ENCODE measurements at places on chromosomes 11 and 22.
A peak's percentile ranks its signal among the peaks of the same experiment; 100 is the strongest.

GRCh38 chr22:19290400-19291217 lies 910 bp downstream of the CLTCL1 start:
- DNase-seq: no peak

- DNase-seq: no peak
These were observed 79.0 kb downstream of the MICAL3 start for GRCh38 chr22:17945156-17945887.

GRCh38 chr11:9250139-9250582 lies 15.0 kb downstream of the DENND5A start:
- DNase-seq: no peak

DNA sequence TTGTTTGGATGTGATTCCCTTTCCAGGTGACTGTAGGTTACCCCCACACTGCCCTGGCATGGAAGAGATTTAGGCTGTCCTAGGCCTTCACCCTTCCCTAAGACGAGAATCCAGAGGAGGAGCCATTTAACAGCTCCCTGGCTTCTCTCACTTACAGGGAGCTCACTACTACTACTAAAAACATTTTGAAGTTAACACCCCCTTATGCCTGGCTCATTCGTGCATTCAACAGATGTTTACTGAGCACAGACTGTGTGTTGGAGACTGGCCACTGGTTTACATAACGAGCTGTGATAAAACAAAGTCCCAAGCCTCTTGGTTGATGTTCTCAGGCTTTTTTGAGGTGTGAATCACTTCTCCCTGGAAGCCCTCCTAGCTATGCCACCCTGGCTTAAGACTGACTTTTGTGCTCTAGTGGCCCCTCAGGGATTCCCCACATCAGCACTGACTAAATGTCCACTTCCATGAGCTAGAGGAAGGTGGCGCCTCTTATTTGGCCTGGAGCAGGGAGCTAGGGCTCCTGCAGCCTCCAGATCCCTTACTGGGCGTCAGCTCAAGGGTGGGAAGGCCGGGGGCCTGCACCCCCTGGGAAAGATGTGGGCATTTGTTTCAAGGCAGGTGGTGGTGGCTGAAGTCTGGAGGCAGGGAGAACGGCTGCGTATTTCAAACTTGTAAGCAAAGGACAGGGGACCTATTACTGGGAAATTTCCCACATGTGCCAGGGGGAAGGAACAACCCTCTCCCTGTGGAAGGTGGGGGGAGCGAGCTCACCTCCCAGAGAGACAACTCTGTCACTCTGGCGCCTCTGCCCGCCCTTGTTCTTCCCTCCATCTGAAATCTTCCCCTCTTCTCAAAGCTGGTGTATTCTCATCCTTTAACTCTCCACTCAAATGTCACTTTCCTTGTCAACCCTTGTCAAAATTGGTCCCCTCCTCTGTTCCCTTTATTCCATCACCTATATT lies 19.4 kb upstream of the MALAT1 start:
- DNase-seq: no peak

GRCh38 chr11:11985016-11985715 lies 23.3 kb downstream of the DKK3 start:
- no peak for DNase-seq

GRCh38 chr11:72633068-72633467 lies 41.2 kb downstream of the PDE2A start:
- no peak for DNase-seq

- no peak for DNase-seq
These were observed 9.7 kb downstream of the CLMP start for GRCh38 chr11:123185326-123185725.

GRCh38 chr11:121733858-121734257 lies 281.1 kb upstream of the SORL1-AS1 start:
- DNase-seq: no peak

DNA sequence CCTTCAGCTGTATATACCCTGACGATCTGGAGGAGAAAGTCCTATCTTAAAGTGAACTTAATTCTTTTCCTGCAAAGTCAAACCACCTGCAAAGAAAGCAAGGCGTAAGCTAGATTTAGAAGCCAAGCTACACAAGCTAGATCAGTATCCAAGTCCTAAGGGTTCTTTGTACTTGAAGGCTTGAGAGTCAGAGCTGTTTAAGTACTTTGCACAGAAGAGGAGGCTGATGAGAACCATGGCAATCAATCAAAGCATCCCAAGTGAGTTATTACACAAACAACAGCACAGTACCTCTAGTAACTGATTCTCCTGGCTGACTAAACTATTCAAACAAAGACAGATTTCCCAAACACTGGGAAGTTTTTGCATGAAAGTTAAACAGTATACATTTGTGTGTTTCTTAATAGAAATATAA lies 1.9 kb downstream of the CDON start:
- DNase-seq: no peak

GRCh38 chr11:86483940-86484794 lies 109.5 kb downstream of the CCDC81 start:
- no peak for DNase-seq

GRCh38 chr11:75140269-75141138 lies 10.4 kb upstream of the SLCO2B1 start:
- peak; percentile 66 for DNase-seq

DNA sequence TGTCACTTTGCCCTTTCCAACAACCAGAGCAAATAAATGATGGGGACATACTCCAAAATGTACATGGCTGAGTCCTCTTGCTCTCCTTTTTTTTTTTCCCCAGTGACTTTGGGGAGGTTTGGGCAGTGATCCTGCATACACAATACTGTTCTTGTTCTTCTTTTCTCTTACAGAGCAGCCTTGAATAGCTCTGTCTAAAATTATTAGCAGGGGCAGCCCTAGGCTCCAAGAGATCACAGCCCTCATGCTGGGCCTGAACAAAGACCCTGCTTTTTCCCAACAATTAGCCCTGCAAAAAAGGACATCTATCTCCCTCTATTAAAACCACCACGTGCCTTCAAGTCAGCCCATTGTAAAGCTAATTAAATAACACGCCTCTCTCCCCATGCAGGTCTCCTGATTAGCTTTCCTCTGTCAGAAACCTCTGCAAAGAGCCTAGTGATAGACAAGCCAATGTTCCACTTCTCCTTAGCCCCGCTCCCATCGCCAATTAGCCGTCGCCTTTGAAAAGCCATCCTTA lies 54.7 kb downstream of the ETS1 start:
- DNase-seq: no peak

DNA sequence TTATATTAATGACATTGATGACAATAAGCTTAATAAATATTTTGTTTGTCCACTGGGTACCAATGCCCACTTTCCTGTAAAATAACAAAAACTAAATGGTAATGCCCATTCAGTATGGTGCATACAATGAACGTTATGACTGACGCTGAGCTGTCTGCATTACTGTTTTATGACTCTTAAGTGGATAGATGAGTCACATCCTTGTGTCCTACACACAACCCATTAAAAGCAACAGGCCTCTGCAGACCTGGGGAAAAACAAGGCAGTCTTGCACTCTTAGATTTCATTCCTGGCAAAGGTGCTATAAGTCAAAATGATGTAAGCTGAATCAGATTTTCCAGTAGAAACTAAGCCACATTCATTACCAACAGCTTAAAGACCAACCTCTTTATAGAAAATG lies 176.3 kb upstream of the TMEM45B start:
- DNase-seq: no peak

GRCh38 chr11:2103668-2104523 lies 35.3 kb downstream of the IGF2 start:
- DNase-seq: no peak

DNA sequence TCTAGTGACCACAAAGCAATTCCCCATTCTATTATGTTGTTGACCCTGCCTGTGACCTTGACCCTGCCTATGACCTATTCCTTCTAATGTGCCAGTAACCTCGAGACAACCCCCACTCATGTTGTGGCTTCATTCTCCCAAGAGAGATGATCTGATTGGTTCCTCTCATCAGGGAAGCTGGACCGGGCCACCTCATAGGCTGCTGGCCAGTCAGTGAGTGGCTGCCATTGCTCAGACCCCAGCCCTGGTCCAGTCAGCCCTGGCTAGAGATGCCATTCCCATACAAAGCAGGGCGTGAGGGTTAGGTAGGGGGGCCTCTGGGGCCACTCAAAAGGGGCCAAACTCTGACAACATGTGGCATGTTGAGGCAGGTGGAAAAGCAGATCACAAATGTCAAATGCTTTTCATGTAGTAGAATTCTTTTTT lies 11.9 kb downstream of the SLC29A2 start:
- no peak for DNase-seq

DNA sequence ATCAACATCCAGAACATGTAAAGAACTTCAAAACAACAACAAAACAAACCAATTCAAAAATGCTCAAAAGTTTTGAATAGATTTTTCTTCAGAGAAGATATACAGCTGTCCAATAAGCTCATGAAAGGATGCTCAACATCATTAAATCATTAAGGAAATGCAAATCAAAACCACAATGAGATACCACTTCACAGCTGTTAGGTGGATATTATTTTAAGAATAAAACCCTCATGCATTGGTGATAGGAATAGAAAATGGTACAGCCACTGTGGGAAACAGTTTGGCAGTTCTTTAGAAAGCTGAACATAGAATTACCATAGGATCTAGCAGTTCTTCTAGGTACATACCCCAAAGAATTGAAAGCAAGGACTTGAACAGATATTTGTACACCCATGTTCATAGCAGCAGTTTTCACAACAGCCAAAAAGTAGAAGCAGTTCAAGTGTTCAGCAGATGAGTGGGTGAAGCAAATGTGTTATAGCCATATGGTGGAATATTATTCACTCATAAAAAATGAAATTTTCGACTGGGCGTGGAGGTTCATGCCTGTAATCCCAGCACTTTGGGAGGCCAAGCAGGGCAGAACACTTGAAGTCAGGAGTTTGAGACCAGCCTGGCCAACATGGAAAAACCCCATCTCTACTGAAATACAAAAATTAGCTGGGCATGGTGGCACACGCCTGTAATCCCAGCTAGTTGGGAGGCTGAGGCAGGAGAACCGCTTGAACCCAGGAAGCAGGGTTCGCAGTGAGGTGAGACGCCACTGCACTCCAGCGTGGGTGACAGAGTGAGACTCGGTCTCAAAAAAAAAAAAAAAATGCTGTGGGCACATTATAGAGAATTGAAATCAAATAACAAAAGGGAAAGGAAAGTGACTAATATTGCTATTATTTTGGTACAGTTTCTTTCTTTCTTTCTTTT lies 42.9 kb downstream of the CBL start:
- no peak for DNase-seq

DNA sequence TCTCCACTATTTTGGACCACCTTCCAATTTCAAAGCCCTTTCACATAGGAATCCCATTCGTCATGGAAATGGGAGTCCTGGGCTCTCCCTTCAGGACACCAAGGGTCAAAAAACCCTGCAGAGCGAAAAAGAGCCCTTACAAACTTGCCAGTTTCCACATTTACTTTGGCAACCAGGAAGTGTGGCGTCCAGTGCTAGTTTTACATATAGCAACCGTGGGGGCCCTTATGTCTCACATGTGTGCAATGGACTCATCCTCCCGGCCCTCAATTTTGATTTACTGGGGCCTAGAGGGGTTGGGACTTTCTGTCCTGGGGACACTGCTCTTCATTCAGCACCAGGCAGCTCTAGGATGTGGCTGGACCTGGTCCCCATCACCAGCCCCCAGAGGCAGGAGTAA lies 33.7 kb downstream of the DAGLA start:
- DNase-seq: no peak

GRCh38 chr11:61349916-61350315 lies 11.8 kb downstream of the CYB561A3 start:
- DNase-seq: no peak

- DNase-seq: no peak
These were observed 15.5 kb downstream of the OR6Q1 start for GRCh38 chr11:58046231-58046630.

GRCh38 chr11:7899418-7899817 lies 31.6 kb downstream of the OR10A6 start:
- no peak for DNase-seq

- no peak for DNase-seq
These were observed 664 bp upstream of the ZC3H7B start for GRCh38 chr22:41300661-41301060.

GRCh38 chr22:43418079-43418825 lies 6.4 kb downstream of the MPPED1 start:
- DNase-seq: no peak

GRCh38 chr11:60951606-60951903 lies 421 bp downstream of the SLC15A3 start:
- DNase-seq: no peak

DNA sequence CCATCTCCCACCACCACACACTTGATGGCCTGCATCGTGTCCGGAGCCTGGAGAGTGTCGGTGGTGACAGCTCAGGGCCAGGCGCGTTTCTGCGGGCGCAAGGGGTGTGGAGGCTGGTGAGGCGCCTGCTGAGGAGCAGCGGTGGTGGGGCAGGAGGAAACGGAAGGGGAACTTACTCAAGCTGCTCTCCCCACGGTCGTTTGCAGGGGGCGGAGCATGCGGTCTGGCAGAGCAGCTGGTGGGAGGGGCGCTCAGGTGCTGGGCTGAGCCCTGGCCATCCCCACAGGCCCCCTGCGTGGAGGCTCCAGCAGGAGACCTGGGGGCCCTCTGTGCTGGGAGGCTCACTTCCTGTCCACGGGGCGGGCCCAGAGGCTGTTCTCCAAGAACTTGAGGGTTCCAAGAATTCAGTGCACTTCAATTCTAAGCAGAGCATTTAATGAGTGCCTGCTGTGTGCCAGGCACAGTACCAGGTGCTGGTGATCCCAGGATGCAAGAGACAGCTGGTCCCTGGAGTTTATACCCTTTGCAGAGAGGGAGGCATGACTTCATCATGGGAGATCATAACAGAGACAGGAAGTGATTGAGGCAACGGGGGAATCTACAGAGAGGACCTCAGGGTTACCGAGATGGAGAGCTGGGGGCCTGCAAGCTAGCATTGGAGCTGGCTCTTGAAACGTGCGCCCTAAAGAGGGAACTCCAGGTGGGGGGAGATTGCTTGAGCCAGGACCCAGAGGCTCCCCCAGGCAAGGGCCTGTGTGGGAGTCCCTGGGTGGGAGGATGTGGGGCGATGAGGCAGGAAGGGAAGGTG lies at the start of gene RAC2:
Gene RAC2, minus strand, starts transcription at position 156 of the 808 bp plus-strand sequence. Its CDS starts 121 bp downstream, at position 35.
- no peak for DNase-seq

DNA sequence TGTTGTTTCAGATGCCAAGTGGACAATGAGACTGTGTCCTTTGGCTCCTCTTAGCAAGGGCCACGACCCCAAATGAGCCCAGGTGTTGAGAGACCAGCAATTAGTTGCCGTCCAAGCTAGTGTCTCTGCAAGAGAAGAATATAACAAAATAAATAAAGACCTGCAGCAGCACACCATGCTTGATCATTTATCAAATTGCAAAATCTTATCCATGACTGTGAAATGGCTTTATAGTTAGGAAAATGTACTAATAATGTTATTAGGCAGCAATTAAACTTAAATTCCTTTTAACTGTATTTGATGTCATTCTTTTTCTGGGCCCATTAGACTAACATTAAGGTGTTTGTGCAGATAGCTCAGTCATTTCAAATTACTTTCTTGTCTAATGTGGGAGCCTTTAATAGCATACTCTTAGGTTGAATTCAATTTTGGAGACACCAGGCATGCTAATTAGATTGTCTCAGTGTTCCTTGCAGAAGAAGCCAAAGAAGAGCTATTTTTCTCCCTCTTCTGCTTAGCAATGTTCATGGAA lies 176.1 kb downstream of the RRAS2 start:
- DNase-seq: no peak

All from D721Med (cell line).